ENCODE measurements at places on chromosomes 12 and 14. TPM values are rescaled to one million over a fixed set of nuclear protein-coding genes. Genes with fewer than 3 reads are reported as not detected.

The RNF212B gene
- total RNA-seq, result not detected

The SERPINA4 gene
- total RNA-seq, result not detected

The SAMD15 gene
- not detected for total RNA-seq

The MYF6 gene
- not detected for total RNA-seq

The LIN7A gene
- 4.6 TPM for total RNA-seq

The RAB3IP gene
- 17.2 TPM for total RNA-seq

The ALDH1L2 gene
- total RNA-seq, result 68.9 TPM

The EML5 gene
- 0.21 TPM for total RNA-seq
